ENCODE measurements at places on chromosomes 7 and 10. TPM values are rescaled to one million over a fixed set of nuclear protein-coding genes. Genes with fewer than 3 reads are reported as not detected.

Gene TMEM196
- not detected for total RNA-seq

Gene NXPH1
- not detected for total RNA-seq

Gene TRPV6
- total RNA-seq: not detected

Gene TLX1
- not detected for total RNA-seq

Gene FAM25G
- total RNA-seq: not detected

Gene OR2A1
- not detected for total RNA-seq

Gene ITPRID1
- total RNA-seq: not detected

Gene CTAGE8
- total RNA-seq: not detected

Gene CALHM3
- total RNA-seq: not detected

Gene OR6B1
- not detected for total RNA-seq

Gene IKZF1
- total RNA-seq: not detected

Gene CCDC172
- not detected for total RNA-seq

Gene SPDYE2
- not detected for total RNA-seq

Gene CFAP46
- total RNA-seq: 0.35 TPM

Gene FBXL13
- 0.56 TPM for total RNA-seq

Gene FFAR4
- not detected for total RNA-seq

Gene TMEM130
- not detected for total RNA-seq

Gene CLCN1
- not detected for total RNA-seq

Gene PRTFDC1
- 0.30 TPM for total RNA-seq

Gene CC2D2B
- total RNA-seq: not detected

Gene PSTK
- 9.6 TPM for total RNA-seq
